ENCODE measurements at places on chromosomes 5 and 9. TPM values are rescaled to one million over a fixed set of nuclear protein-coding genes. Genes with fewer than 3 reads are reported as not detected.

The CARD9 gene
- 1.2 TPM for total RNA-seq

- H3K4me3 ChIP-seq, result no peak overlapping the region
- H3K27ac ChIP-seq, result no peak overlapping the region
- no peak for DNase-seq
- H3K27me3 ChIP-seq, result peaks cover 41% of the 10 kb centered on the region
- H3K4me1 ChIP-seq, result peaks cover 33% of the 10 kb centered on the region
- no peaks in the 10 kb centered on the region for H3K36me3 ChIP-seq
These were observed 37.0 kb upstream of the OSMR start for GRCh38 chr5:38808666-38809343.

DNA sequence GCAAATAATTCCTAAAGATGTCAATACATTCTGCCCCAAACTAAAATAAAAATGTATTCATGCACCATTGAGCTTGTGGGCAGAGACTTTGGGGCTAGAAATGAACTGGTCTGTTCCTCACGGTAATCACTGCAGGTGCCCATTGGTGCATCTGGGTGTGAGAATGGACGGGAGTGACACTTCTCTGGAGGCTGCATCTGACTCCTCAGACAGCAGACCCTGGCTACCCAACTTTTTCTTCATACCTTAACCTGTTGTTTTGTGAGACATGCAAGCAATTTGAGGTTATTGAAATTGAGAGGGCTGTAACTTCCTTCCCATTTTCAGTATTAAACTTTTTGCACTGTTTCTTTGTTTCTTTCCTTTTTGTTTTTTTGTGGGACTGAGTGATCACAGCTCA lies 333.4 kb downstream of the ICE1 start:
- H3K36me3 ChIP-seq, result no peaks in the 10 kb centered on the region
- no peak overlapping the region for H3K27ac ChIP-seq
- DNase-seq, result no peak
- no peaks in the 10 kb centered on the region for H3K27me3 ChIP-seq

DNA sequence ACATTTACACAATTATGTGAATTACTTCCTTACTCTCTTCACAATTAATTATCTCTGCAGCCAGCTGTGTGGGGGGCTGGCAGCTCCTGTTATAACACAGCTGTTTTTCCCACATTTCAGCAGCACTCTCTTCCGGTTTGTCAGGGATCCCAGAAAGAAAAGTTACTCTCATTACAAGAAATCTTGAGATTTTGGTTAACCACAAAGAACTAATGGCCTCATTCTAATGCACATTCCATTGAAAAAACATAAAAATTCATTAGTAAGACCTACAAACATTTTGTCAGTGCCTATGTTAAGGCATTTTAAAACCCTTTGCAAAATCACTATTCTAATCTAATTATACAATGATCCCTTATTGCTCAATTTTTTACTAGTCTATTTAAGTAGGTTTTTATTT lies 64.1 kb downstream of the PDE4D start:
- no peaks in the 10 kb centered on the region for H3K4me1 ChIP-seq
- no peaks in the 10 kb centered on the region for H3K36me3 ChIP-seq
- no peak overlapping the region for H3K4me3 ChIP-seq

DNA sequence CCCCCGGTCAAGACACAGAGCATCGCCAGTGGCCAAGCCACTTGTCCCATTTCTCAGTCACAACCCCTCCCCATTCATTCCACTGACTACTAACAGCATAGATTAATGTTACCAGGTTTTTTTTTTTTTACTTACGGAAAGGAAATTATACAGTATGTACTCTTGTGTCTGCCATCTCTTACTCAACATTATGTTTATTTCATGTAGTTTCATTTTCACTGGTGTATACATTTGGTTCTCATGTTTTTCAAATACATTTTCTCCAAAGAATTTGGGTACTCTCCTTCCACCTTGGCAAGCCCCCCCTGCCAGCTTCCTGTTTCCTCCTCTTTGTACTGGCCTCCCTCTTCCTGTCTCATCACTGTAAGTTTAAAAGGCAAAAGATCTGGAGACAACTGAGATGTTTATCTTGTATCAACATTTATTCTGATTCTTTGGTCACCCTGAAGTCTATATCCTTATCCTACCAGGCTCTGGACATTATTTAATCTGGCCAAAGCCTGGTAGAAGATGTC lies 207.3 kb downstream of the SAXO1 start:
- H3K27me3 ChIP-seq, result no peaks in the 10 kb centered on the region
- H3K27ac ChIP-seq, result peak overlapping the region; percentile 52
- H3K4me1 ChIP-seq, result peaks cover 13% of the 10 kb centered on the region
- H3K36me3 ChIP-seq, result no peaks in the 10 kb centered on the region

The HSPA9 gene
- total RNA-seq, result 448 TPM

DNA sequence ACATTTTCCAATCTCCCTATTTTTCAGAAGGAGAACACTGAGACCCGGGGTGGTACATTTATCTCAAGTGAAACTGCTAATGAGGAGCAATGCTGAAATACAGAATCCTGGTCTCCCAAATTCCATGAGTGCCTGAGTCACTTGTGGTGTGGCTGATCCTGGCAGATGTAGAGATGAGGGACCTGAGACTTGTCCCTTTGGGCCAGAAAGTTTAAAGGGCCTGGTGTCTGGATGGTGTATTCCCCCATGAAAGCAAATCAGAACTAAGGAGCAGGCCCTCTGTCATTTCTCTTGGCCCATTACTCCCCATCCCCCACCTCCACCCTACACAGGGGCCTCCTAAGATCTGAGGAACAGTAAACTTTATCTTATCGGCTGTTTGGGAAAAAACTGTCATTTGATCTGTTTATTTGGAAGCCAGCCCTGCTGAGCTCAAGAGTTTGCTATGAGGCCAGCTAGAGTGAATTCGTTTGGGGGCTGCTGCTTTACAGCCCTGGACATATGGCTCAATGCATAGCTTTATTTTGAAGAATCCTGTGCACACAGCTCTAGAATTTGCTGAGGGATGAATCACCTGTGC lies 140.3 kb downstream of the LHFPL2 start:
- H3K4me3 ChIP-seq, result no peak overlapping the region
- no peak for DNase-seq
- no peaks in the 10 kb centered on the region for H3K36me3 ChIP-seq
- peaks cover 17% of the 10 kb centered on the region for H3K4me1 ChIP-seq

GRCh38 chr5:5584236-5584745 lies 161.8 kb downstream of the ICE1 start:
- no peak overlapping the region for H3K4me3 ChIP-seq
- H3K27me3 ChIP-seq, result no peaks in the 10 kb centered on the region
- H3K27ac ChIP-seq, result no peak overlapping the region
- H3K36me3 ChIP-seq, result no peaks in the 10 kb centered on the region
- DNase-seq, result no peak
- no peaks in the 10 kb centered on the region for H3K4me1 ChIP-seq

The TGFBI gene
- total RNA-seq, result not detected

- no peak overlapping the region for H3K4me3 ChIP-seq
- H3K4me1 ChIP-seq, result no peaks in the 10 kb centered on the region
- no peak overlapping the region for H3K27ac ChIP-seq
- H3K27me3 ChIP-seq, result peaks cover 6% of the 10 kb centered on the region
- no peaks in the 10 kb centered on the region for H3K36me3 ChIP-seq
These were observed 11.7 kb upstream of the GADD45G start for GRCh38 chr9:89592963-89593726.

All from activated T-cell treated with anti-CD3 and anti-CD28 coated beads, Interleukin-2, amount 50 U/mL, for 72 hours (primary cell).